ENCODE measurements at places on chromosomes 1 and 21.

DNA sequence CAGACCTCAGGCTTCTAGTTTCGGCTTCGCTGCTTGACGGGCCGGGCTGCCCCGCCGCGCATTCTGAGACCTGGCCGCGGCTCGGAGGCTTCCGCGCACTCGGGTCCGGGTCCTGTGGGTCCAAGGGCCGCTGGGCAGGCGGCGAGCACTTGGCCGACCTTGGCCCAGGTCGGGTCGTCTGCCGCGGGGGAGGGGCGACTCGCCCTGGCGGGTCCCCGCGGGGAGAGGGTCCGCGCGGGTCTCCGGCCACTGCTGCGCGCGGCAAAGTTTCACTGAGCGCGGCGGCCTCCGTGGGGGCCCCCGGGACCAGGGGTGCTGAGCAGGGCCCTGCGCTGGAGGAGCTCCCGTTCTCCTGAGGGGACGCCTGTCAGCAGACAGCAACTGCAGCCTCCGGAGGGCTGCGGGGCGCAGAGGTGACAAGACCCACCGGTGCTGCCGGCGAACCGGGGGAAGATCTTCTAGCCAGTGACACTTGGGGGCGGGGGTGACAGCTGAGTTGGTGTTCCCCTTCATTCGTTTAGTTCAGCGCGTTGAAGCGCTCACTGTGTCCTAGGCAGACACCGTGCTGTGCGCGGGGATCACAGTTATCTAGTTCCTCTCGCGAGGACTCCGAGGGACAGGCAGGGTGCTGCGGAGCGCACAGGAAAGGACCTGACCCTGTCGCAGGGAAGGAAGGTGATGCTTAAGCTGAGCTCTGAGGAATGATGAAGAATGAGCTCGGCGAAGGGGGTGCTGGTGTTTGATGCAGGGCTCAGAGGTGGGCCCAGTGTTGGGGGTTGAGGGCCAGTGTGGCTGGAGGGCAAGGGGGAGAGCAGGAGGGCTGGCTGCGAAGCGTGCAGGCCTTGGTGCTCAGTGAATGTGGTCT lies 725 bp downstream of the MTFR1L start:
- DNase-seq = peak; percentile 76

- DNase-seq = no peak
Measured at GRCh38 chr1:240701412-240701811, 89.5 kb upstream of the GREM2 start.

- no peak for DNase-seq
Measured at GRCh38 chr1:109257682-109258421, 8.5 kb downstream of the CELSR2 start.

GRCh38 chr1:111507411-111508201 lies 4.2 kb upstream of the ADORA3 start:
- DNase-seq = peak; percentile 66

- DNase-seq = no peak
Measured at GRCh38 chr1:177340601-177341067, 169.9 kb downstream of the BRINP2 start.

DNA sequence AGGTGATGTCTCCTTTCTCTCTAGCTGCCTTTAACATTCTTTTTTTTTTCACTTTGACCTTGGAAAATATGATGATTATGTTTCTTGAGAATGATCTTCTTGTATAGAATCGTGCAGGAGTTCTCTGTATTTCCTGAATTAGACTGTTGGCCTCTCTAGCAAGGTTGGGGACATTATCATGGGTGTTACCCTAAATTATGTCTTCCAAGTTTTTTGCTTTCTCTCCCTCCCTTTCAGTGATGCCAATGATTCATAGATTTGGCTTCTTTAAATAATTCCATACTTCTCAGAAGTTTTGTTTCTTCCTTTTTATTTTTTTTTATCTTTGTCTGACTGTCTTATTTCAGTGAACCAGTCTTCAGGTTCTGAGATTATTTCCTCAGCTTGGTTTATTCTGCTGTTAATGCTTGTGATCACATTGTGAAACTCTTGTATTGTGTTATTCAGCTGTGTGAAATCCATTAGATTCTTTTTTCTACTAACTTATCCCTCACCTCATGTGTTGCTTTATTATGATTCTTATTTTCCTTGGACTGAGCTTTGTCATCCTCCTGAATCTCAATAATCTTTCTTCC lies 268.4 kb upstream of the NRIP1 start:
- DNase-seq = no peak

GRCh38 chr1:18446751-18447150 lies 34.0 kb upstream of the KLHDC7A start:
- no peak for DNase-seq

- no peak for DNase-seq
Measured at GRCh38 chr21:31741116-31741515, 9.2 kb upstream of the SCAF4 start.

DNA sequence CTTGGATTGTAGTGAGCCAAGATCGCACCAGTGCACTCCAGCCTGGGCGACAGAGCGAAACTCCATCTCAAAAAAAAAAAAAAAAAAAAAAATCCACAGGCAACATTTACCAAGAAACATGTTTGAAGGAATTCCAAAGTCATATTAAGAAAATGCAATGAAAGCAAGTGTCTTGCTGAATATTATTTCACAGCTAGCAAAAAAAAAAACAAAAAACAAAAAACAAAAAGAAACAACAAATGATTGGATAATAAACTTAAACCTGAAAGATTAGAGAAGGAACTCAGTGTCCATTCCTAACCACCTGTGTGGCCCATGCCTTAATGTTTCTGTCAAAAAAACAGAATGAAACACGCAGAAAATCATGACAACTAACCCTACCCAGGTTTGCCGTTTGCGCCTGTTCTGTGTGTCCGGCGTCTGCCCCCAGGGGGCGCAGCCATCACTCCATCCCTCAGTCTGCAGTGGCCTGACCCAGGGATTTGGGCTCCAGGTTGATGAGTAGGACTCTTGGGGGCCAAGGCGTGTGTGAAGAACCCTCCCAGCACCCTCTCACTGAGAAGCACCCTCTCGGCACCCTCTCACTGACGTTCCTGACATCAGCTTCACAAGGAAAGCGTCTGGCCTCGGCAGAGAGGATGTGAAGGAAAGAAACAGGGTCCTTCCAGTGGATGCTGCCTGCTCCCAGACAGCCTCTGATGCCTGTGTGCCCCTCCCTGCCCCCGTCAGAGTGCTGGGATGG lies 19.2 kb upstream of the PTTG1IP start:
- peak; percentile 83 for DNase-seq

- no peak for DNase-seq
Measured at GRCh38 chr1:212587888-212588510, 20.6 kb upstream of the ATF3 start.

Measured in CD4-positive, alpha-beta T cell treated with Interleukin-12 subunit alpha and Interleukin-12 subunit beta, for 1 hour (primary cell).